Stimulated activated CD4-positive, alpha-beta T cell treated with anti-CD3 and anti-CD28 coated beads, Interleukin-1b, Interleukin-23, amount 100 ng/mL, for 4 hours (primary cell): ENCODE measurements at places on chromosomes 11 and 22.
A peak's percentile ranks its signal among the peaks of the same experiment; 100 is the strongest.

DNA sequence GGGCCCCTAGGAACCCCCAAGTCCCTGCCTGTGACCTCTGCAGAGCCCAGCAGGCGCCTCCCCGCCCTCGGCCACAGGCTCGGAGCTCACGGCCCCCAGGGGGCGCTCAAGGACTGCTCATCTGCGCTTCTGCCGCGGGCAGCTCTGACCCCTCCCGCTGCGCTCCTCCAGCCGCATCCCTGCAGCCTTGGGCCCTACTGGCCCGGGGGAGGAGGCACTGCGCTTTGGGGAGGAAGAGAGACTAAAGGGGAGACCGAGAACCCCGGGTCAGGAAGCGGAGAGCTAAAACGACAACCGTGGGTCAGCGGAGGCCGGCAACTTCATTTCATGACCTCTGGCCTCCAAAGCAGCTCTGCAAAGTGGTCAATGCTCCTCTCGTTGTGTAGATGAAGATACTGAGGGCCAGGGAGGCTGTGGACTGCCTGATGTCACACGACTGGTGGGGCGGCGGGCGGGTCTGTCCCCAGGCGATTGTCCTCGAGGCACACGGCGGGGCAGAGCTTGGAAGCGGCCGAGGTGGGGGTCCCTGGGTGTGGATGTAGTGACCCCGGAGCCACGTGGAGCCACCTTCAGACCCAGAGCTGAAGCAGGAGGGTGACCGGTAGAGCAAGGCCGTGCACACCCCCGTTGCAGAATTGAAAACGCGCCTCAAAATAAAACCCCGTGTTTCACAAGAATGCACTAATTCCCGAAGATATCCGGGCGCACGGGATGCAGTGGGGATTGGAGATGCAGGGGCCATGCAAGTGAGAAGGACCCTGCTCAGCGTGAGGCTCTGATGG, 2.7 kb upstream of the KRTAP5-6 start:
- DNase-seq: peak; percentile 79

DNA sequence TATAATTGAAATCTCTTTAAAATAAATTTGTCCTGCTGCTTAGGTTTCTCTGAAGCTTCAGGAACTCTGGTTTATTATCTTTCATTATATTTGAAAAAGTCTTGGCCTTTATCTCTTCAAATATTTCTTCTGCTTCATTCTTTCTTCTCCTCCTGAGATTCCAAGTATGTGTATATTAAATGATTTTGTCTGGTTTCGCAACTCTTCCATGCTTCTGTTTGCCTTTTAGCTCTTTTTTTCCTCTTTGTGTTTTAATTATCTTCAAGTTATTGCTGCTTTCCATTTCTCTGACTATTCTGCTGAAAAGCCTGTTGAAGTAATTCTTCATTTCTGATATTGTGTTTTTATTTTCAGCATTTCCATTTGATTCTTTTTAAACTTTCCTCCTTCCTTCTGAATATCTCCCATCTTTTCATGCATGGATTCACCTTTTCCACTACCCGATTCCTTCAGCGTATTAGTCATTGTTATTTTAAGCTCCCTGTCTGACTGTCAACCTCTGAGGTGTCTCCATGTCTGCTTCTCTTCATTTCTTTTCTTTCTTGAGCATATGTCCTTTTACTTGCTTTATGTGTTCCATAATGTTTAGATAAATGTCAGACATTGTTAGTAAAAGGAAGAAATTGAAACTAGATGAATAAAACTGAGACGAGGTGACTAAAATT, 46.6 kb upstream of the CTSC start:
- DNase-seq: no peak

DNA sequence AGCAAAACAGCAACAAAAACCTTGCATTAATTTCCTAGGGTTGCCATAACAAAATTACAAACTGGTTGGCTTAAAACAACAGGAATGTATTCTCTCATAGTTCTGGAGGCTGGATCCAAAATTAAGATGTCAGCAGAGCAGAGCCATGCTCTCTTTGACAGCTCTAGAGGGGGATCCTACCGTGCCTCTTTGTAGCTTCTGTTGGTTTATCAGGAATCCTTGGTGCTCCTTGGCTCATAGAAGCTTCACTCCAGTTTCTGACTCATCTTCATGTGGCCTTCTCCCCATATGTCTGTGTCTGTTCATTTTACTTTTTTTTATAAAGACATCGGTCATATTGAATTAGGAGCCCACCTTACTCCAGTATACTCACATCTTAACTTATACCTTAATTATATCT, 90.5 kb upstream of the POU2AF2 start:
- DNase-seq: no peak

DNA sequence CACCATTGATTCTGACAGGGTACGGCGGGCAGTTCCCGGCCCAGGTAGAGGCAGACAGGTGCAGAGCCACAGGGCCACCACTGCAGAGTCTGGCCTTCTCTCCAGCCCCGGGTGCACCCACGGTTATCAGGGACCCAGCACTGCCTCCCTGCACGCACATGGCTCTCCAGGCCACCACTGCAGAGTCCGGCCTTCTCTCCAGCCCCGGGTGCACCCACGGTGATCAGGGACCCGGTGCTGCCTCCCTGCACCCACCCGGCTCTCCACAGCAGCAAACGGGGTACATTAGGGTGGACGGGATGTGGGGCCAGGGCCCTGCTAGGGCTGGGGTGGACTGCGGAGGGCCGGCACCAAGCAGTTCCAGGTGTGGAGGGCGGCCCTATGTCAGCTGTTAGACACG, 272.9 kb downstream of the BRD1 start:
- no peak for DNase-seq

GRCh38 chr11:49208006-49208721, at the start of gene FOLH1:
TSS of gene FOLH1 (minus strand) at chr11:49208602. CDS start at chr11:49208409, 193 bp downstream.
- peak; percentile 0 for DNase-seq

GRCh38 chr22:19764636-19765476, 4.3 kb downstream of the TBX1 start:
- no peak for DNase-seq

DNA sequence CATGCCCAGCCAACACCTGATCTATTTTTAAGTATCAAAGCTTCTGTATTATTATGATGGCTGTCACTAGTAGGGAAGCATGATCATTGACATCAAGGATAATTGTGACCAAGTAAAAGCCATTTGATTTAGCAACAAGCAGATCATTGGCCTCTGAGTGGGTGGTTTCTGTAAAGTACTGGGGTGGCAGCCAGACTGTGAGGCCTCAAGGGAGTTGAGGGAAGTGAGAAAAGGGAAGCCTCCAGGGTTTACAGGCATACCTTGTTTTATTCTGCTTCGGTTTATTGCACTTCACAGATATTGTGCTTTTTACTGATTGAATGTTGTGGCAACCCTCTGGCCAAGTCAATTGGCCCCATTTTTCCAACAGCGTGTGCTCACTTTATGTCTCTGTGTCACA, 60.1 kb downstream of the PRR5L start:
- no peak for DNase-seq

DNA sequence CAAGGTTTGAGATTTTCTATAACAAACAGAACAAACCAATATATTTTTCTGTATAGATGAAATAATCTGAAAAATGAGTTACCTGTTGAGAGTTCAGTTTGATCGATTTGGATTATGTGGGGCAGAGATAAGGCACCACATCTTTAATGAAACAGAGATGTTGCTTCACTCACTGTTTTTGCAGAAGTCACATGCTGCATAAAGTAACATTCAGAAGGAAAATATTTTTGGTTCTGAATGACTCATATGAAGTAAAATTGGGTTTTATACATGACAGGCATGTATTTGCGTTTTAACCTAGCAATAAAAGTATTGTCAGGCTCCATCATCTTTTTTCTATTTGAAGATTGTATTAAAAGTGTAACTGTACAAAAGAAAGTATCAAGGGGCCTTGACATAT, 77.8 kb downstream of the BBOX1 start:
- DNase-seq: no peak

- no peak for DNase-seq
Observed at GRCh38 chr11:3167143-3168119, 2.3 kb upstream of the OSBPL5 start.

- DNase-seq: no peak
Observed at GRCh38 chr11:116540645-116541304, 232.0 kb downstream of the BUD13 start.

DNA sequence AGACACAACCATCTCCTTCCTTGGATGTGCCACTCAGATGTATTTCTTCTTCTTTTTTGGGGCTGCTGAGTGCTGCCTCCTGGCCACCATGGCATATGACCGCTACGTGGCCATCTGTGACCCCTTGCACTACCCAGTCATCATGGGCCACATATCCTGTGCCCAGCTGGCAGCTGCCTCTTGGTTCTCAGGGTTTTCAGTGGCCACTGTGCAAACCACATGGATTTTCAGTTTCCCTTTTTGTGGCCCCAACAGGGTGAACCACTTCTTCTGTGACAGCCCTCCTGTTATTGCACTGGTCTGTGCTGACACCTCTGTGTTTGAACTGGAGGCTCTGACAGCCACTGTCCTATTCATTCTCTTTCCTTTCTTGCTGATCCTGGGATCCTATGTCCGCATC, 489 bp downstream of the OR10A4 start:
- no peak for DNase-seq

DNA sequence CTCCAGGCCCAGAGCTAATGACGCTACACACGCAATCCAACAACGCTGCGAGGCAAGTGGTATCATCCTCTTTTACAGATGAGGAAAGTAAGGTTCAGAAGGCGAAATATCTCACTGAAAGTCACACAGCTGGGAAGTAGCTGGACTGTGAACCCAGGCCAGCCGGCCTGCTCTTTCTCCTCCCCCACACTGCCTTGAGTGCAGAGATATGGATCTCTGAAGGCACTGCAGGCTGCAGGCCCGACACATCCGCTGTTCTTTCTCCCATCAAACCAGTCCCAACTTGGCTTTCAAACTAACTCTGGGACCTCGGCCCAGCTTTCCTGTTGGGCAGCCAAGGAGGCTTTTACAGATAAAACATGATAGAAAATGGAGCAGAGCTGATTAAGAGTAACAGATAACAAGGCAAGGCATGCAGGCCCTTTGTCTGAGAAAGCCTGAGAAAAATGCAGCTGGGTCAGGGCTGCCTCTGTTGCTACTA, 64.0 kb upstream of the PTPRJ start:
- DNase-seq: no peak

DNA sequence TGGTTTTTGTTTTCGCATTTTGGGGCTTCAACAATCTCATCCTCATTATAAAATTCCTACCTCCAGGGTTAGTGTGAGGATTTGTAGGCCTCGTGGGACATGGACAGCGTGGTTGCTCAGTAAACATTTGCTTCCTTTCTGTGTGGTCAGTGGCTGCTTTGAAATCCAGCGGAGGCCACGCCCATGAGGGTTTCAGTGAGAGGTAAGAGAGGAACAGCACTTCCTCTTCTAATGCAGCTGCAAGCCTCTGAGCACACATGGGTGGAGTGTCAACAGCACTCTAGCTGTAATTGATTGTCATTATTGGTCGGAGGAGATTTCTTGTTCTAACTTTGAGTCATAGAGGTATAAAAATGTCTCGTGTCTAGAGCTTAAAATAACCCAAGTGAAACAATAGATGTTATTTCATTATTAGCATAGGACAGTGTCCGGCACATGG, 6.0 kb upstream of the ARHGAP42 start:
- DNase-seq: no peak
